ENCODE measurements at places on chromosomes 6 and 20.

DNA sequence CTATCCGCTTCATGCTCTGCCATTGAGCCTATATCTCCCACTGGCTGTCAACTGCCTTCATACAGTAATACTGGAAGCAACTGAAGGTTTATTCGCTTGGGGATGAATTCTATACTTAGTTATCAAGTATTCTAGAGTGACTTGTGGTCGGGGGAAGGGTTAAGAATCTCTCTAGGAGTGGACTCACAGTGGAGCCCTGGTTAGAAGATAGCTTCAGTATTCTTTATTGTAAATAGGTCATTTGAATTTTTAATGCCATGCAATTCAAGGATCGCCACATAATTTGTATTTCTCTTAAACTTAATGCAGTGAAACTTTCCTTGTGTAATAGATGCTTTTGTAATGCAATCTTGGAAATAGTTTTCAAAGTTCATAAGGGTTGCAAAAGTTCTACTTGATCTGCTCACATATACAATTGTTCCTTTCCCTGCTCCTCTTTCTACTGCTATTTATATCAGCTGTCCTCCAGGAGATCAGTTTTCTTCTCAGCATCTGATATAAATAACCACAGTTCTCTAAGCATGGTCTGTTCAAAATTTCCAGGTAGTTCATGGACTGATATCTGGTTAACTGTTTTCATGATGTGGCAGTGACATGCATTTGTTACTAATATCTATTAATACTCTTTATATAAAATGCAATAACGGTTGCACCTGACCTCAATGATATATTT is 120.3 kb downstream of the KCNQ5 start:
- no peak for DNase-seq

GRCh38 chr6:157108923-157109322 is 214.4 kb downstream of the TMEM242 start:
- DNase-seq: no peak

- no peak for DNase-seq
These were observed 66.5 kb downstream of the NDUFAF5 start for GRCh38 chr20:13851279-13851678.

- DNase-seq: no peak
These were observed 78.7 kb upstream of the MYL9 start for GRCh38 chr20:36462440-36463211.

DNA sequence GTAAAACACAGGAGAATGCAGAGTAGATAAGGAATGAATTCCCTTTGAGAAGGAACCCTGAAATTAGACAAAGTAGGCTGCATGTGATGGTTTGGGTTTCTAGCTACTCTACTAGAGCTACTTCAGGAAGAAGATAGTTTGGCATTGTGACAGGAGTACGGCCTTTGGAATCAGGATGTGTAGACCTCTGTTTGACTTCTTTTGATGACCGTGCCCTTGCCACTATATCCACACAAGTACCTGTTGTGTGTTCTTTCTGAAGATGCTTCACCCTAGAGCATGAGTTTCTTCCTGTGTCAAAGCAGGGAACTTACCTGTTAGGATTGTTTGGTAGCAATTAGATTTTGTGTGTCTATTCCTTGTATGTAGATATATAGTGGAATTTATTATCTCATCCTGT is 41.7 kb downstream of the CD2AP start:
- DNase-seq: no peak

DNA sequence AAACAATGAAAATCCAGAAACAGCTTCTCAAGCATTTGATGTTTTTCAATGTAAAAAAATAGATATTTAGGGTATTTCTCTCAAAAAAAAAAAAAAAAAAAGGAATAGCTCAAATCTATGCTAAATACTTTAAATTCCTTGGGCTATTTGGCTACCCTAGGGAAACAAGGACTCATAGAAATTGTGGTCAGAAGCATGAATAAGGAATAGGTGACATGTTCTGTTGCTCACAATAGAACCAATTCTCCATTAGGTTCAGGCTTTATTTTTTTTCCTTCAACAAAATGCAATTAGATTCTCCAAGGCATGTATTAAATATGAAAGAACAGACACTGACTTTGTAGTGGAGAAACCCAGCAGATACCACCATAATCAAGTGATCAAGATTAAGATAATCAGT is 904.3 kb upstream of the FLRT3 start:
- DNase-seq: no peak

DNA sequence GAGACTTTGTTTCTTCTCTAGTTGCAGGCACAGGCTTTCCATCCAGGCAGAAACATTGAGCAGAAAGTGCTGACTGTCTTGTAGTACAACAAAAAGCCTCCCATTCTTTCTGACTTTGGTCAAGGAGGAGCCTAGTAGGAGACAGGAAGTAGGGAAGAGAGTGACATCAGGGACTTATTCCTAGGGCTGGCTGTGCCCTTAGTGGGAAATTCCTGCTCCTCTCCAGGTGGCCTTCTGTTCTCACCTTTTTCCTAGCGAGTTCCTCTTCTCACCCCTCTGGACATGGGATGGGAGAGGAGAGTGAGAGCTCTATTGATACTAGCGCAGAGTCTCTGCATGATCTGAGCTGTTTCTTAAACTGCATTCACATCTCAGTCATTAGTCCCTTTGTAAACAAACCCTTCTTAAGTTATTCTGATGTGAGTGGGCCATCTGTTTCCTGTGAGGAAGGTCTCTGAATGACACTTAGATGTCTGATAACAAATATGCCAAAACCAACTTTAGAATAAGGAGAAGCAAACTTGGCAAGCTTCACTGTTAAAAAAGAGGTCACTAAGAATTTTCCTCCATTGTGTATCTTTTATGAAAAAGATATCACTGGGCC is 455.0 kb downstream of the GJA1 start:
- DNase-seq: no peak

GRCh38 chr6:45830441-45831139 is 185.1 kb downstream of the CLIC5 start:
- DNase-seq: no peak

- no peak for DNase-seq
These were observed 166.4 kb downstream of the ATXN1 start for GRCh38 chr6:16594849-16595248.

- DNase-seq: no peak
These were observed 26.8 kb upstream of the SLC35B3 start for GRCh38 chr6:8462169-8462568.

DNA sequence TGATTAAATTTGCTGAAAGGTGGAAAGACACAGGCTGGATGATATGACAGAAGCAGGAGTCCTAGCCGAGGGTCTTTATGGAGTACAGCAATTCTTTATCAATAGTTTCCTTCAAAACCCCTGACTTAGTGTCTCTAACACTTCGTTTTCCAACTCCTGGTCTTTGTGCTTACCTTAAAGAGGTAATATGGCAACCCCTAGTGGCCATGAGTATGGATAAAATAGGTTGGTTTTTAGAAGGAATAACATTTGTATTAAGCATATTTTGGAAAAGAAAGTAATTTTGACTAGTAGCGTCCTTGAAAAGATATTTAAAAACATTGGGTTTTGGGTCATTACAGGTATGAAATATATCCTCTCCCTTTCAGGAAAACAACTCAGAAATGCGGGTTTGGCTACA is 51.9 kb downstream of the VGLL2 start:
- DNase-seq: no peak

DNA sequence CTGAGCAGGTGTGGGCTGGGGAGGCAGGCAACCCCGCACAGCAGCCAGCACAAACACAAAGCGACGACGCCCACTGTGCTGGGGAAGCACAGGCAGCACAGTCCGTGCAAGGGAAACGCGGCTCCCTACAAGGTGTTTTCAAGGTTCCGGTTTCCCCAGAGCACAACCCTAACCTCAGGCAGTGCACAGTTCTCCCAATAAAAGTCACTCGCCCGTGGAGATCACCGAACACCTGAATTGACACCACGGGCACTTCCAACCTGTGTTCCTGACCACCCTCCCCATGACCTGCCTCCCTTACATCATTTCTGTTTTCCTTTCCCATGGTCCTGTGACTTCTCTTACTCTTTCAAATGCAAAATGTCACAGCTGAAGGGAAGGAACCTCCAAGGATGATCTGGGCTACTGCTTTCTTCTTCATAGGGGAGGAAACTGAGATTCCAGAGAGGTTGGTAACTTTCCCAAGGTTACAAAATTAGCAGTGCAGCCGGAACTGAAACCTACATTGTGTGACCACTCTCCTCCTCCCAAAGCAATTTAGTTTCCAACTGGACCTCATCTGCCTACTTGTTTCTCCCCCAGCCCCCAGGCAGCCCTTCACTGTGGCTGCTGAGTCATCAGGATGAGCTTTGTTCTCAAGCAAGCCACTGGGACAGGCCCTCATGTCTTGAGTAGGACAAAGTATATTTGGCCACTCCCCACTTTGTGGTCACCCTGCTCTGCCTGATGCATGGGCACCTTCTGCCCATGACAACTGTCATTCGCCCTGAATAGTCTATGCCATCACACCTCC is 125.3 kb downstream of the ATXN1 start:
- no peak for DNase-seq

- no peak for DNase-seq
These were observed 114.5 kb downstream of the TOX2 start for GRCh38 chr20:44028868-44029847.

GRCh38 chr20:37263686-37264085 is 2.1 kb upstream of the GHRH start:
- no peak for DNase-seq

- DNase-seq: no peak
These were observed 585.3 kb upstream of the MAN1A1 start for GRCh38 chr6:119934816-119935215.

- DNase-seq: no peak
These were observed 446.7 kb downstream of the BMP2 start for GRCh38 chr20:7214081-7214740.

DNA sequence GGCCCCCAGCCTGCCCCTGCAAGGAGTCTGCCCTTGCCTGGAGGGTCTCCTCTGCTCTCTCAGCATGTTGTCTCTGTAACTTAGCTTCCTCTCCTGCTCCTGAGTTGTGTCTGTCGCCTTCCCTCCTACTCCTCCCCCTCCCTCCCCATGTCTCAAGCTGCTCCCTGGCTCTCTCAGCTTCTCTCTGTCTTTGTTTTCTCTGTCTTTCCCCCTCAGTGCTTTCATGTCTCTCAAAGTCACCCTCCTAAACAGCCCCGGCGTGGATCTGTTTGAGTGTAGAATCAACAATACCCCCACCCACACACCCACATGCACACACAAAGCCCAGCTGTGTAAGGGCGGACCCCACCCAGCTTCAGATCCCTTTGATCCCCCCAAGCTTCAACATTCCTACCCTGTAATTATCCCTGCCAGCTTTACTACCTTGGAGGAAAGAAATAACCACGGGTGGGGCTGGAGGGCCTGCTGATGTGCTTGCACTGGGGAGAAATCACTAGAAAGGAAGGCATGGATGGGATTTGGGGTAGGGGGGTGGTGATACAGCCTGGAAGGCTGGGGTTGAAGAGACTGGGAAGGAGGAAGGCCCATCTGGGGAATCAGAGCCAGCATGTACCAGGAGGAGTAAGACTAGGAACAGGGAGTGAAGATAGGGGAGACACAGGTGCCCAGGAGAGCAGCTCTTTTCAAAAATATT is 1.0 kb upstream of the LY6G6D start:
- DNase-seq: peak; percentile 52

- DNase-seq: no peak
These were observed 18.5 kb downstream of the CD164 start for GRCh38 chr6:109363753-109364152.

GRCh38 chr20:38175304-38176180 is 10.5 kb upstream of the TGM2 start:
- DNase-seq: no peak

- peak; percentile 55 for DNase-seq
These were observed 108.5 kb downstream of the LY86 start for GRCh38 chr6:6696867-6697531.

DNA sequence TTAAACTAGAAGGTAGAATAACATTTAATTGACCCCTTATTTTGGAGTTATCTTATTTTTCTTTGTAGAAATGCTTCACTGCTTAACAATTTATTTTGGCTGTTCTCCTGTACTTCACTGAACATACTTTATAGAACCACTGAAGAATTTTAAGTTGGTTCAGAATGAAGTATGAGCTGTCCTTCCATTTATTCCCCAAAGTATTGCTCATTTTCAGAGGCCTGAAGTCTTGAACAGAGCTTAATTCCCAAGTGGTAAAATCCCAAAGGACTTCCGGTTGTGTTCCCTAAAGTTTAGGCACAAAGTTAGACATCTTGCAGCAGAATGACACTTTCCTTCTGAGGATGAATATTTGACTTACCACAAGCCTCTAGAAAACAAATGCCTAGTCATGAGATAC is 233.3 kb downstream of the TINAG start:
- DNase-seq: no peak

- peak; percentile 37 for DNase-seq
These were observed 584 bp downstream of the PTK7 start for GRCh38 chr6:43076464-43077332.

- no peak for DNase-seq
These were observed 30.8 kb upstream of the IER3 start for GRCh38 chr6:30775104-30775503.

GRCh38 chr6:129370268-129370916 is 339.6 kb downstream of the ARHGAP18 start:
- no peak for DNase-seq

GRCh38 chr6:41256383-41256782 is 28.2 kb downstream of the TREML4 start:
- DNase-seq: no peak

- no peak for DNase-seq
These were observed 89.4 kb downstream of the PACRG start for GRCh38 chr6:162817196-162817595.

GRCh38 chr6:34223381-34223955 is 13.2 kb upstream of the HMGA1 start:
- DNase-seq: no peak

- DNase-seq: no peak
These were observed 8.4 kb downstream of the HLA-E start for GRCh38 chr6:30497714-30498113.

DNA sequence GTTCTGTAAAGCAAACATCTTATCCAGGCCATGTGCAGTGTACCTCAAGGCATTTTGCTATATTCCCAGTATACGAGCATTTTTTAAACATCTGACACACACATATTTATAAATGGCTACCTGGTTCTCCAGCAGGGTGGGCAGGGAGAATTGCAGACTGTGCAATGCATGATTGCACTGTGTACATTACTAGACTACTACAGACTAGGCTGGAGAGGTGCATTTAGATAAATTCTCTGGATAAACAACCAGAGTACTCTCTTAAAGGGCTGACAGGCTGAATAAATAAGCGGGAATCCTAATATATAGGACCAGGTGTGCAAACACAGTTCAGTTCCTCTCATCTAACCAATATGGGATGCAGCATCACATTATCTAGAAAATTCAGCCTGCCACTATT is 428.3 kb upstream of the ARID1B start:
- DNase-seq: no peak

- no peak for DNase-seq
These were observed 72.2 kb downstream of the SCAF8 start for GRCh38 chr6:154805288-154805911.

GRCh38 chr6:12270551-12271230 is 19.5 kb upstream of the EDN1 start:
- no peak for DNase-seq

Measured in Caco-2 (cell line).